Astrocyte of the cerebellum (primary cell): ENCODE measurements at places on chromosomes 6 and 20.

DNA sequence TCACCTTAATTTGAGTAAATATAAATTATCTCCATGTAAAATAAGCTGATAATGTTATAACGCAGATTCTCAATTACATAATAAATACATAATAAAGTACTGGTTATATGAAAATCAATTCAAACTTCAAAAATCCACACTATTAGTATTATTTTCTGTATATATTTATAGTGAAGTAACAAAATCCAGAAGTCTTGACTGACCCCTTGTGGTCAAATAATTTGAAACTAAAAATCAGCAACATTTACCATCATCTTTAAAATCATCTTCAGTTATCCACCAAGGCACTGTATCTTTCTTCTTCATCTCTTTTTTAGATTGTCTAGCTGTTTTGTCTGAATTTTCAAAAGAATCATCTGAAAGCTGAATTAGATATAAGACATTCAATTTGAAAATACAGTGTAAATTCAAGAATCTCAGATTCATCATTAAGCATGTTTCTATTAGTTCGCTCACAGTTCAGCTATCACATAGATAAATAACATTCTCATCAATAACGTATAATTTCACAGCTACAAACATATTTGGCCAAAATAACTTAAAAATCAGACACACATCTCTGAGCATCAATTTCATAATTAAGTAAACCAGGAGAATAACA lies 6.5 kb downstream of the CEP162 start:
- peak; percentile 27 for DNase-seq

- DNase-seq = no peak
These were observed 79.0 kb downstream of the MAN1A1 start for GRCh38 chr6:119270545-119270944.

DNA sequence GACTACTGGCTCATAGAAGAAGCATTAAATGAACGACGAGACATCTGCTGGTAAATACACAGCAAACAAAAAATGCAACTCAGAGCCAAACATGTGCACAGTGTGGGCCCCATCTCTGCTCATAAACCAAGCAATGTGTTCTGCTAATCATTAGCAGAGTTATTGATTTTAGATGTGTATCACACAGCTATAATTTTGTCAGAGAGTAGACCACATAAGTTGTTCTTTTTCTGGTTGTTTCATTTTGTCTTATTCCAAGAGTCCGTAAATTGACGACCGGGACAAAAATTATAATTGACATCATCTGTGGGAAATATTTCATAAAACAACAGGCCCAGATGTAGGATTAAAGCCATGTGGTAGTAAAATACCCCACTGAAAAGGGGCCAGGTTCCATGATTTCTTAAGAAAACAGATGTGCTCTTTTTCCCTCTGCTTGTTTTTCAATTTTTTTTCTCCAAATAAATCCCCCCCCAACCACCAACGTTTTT lies 423.6 kb downstream of the HAO1 start:
- DNase-seq = no peak

GRCh38 chr20:15992564-15992963 lies 580.7 kb downstream of the KIF16B start:
- no peak for DNase-seq

DNA sequence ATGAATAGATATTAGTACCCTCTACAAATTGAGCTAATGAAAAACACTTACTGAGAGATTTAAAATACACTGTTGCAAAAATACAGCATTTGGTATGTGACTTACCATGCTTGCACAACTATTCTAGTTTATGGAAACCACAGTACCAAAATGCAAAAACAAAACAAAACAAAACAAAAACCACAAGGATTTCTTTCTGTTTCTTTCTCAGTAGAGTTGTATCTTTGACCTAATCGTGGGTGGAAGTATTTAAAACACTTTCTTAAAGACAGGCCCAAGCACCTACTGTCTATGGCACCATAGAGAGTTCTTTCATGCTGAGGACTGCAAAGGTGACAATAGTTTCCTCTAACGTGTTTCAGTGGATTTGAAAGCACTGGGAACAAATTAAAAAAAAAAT lies 95.3 kb upstream of the C6orf118 start:
- DNase-seq = no peak

DNA sequence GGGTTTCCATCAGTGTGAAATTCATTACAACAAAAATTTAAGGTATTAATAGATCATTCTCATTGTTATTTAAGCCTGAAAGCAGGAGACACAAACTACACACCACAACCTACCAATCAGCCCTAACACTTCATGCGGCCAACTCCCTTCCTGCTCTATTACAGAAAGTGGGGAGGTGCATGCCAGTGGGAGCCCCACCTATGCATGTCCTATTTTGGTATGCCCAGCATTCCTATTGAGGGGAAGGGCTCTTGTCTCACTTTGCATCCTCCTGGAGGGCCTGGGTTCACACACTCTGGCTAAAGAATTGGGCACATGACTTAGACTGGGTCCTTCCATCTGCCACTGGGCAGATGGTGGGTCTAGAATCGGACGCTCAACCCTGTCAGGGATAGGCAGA lies 450.0 kb downstream of the PTPRT start:
- no peak for DNase-seq
